ENCODE measurements at places on chromosomes 2 and 18.

DNA sequence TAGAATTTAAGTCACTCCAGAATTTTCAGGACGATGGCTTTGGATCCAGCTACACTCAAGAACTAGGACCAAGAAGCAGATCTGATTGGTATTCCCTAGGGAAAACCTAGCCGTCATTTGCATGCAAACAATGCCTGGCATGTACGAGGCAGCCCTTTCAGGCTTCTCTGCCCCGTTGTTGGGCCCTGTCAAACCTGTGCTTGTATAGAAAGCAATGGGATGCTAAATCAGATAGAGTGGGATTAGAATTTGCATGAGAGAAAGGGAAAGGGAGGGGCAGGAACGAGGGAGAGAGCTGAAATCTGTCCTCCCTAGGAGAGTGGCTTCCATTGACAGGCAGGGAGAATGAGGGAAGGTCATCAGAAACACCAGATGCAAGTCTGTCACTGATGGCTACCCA lies 28.6 kb downstream of the ARID5A start:
- DNase-seq = no peak

DNA sequence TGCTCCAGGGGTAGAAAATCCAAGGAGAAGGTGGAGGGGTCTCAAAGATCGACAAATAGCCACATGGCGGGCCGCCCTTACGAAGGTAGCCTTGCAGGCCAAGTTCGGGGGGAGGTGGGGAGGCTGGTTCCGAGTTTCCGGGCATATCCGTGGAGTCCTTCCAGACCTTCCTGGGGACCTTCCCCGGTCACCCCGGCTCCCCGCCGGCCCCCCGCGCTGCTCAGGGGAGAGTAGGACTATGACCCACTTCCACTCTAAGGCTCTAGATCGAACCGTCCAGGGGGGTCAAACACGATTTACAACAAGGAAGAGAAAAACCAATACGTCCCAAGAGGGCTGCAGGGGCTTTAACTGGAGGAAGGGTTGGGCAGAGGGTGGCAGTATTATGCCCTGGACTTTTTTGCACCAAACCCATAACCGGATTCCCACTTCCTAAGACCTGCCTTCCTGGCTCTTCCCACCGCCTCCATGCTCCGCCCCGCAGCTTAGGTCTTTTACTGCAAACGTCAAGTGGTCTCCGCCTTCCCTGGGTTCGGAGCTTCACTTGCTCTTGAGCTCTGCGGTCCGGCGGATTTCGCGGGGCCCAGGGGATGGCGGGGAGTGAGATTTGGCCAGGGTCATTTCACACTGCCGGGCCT lies 779 bp upstream of the LYPD6 start:
- DNase-seq = no peak

GRCh38 chr2:219844401-219845091 lies 217.1 kb downstream of the SLC4A3 start:
- no peak for DNase-seq

DNA sequence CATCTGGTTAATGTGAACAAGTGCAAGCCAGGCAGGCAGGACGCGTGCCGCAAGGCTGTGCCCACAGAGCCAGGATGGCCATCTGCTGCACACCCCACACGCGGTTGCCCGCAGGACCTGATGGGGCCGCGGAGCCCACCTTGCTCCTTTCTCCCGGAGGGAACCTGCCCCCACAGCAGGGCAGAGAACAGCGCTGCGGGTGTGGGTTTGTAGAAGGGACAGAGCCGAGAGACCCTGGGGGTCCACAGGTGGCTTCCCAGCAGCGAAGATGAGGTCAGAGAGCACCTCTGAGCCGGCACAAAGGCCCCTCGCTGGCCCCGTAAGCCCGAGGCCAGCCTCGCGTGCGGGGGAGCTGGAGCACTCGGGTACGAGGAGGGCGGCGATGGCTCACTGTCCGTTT lies 460.8 kb upstream of the SALL3 start:
- DNase-seq = no peak

- DNase-seq = no peak
These were observed 256.4 kb upstream of the PXDN start for GRCh38 chr2:2000724-2001061.

GRCh38 chr2:186554429-186554828 lies 35.4 kb upstream of the ITGAV start:
- no peak for DNase-seq

DNA sequence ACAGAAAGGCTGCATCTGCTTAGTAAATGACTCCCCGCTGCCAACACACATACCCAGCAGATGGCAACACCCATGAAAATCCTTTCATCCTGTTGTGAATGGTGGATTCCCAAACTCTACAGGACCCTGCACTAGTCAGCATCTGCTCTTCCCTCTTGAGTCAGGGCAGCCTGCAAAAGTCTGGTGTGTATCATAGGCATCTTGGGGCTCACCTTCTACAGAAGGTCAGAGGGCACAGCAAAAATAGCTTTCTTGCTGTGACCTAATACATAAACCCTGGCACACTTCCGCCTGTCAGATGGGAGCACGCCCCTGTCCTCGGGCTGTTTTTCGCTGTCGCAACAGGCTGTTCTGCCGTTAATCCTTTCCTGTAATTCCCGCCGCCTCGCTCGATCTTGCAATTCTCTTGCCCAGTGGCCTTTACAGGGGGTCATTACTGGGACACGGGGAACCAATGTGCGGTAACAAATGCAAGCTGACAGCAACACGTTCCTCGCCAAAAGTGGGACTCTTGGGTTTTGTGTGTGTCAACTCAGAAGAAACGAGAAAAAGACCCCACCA lies 19.9 kb upstream of the SCYGR1 start:
- no peak for DNase-seq

- no peak for DNase-seq
These were observed 32.8 kb downstream of the MYOM1 start for GRCh38 chr18:3186678-3187658.

- peak; percentile 2 for DNase-seq
These were observed 3.0 kb downstream of the HOXD8 start for GRCh38 chr2:176132205-176133171.

- no peak for DNase-seq
These were observed 445 bp downstream of the C1GALT1C1L start for GRCh38 chr2:43675646-43676321.

- DNase-seq = no peak
These were observed 20.3 kb downstream of the AGAP1 start for GRCh38 chr2:235513984-235514626.

Measured in CD4-positive, alpha-beta T cell treated with Interleukin-4 for 4 hours (primary cell).